Stimulated activated naive CD8-positive, alpha-beta T cell treated with anti-CD3 and anti-CD28 coated beads, Interleukin-15, amount 100 ng/mL, for 72 hours (primary cell): ENCODE measurements at places on chromosomes 5 and 9.

DNA sequence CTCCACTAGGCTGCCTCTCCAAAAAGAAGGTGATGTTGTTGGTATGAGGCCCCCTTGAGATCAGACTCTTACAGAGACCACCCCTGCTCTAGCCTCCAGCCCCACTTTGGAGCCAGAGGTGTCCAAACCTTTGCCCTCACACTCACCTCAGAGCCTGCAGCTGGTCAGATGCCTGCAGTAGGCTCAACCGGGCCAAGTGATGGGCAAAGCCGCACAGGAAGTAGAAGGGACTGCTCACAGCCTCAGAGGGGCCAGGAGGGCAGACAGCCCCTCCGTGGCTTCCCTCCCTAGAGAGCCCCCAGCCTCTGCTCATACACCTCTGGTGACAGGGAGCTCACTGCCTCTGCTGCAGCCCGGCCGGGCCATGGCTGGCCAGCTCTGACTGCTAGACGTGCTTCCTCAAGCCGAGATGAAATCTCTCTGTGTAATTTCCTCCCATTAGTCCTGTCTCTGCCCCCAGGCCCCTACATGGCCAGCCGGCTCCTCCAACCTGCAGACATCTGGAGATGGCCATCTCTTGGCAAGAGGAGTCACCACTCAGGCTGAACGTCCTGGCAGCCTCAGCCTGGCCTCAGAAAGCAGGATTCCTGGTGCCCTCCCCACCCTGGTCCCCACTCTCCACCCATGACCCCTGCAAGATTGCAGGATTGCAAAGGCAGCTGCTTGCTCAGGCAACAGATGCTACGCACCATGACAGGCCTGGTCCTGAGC, 7.3 kb upstream of the TCF7 start:
- no peak for DNase-seq

- no peak for DNase-seq
Observed at GRCh38 chr5:154373729-154374179, 72.0 kb upstream of the SAP30L start.

DNA sequence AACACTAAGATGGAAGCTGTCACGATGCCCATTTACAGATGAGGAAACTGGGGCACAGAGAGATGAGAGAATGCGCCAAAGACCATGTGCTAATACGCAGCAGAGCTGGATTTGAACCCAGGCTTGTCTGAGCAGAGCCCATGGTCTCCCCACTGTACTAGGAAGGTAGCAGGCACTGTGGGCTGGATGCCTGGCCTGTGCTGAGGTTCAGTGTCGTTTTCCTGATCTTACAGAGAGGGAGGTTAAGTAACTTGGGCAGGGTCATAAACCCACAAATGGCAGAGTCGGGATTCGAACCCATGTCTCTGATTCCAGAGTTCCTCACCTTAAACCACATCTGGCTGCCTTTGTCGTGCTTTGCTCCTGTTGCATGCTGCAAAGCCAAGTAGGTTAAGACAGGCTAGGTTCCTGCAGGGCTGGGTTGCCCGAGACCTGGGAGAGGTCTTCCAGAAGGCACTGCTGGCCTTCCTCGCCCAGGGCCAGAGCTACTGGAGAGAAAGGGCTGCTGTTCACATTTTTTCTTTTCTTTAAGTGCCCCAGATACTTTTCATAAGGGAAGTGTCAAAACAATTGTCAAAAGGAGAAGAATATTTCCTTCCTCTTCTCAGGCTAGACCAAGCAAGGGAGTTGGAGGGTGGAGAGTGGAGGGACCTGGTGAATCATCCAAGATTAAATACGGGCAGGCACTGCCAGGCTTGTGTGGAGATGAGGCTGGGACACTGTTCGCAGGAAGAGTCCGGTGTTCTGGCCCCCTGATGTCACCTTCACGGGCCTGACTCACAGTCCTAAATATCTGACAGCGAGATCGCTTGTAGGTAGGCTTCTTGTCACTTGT, 3.2 kb downstream of the NEK6 start:
- no peak for DNase-seq

DNA sequence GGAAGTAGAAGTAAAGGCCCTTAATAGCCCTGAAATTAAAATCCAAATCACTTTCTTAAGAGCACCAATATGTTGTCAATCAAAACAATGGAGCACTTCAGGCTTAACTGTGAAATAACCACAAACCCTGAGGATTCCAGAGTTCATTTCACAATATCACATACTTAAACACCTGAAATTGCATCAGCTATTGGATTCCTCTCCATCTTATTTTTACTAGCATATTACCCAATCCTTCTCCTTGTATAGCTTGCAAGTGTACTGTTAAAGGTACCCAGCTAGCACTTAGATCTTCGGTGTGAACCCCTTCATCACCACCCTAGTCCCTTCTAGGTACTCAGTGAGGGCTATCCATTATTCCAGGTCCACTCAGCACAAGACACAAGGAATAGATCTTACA, 287.3 kb downstream of the EFNA5 start:
- DNase-seq: no peak

- no peak for DNase-seq
Observed at GRCh38 chr5:72231991-72232703, 87.9 kb downstream of the MRPS27 start.
